SK-N-MC (cell line): ENCODE measurements at places on chromosomes 1 and 21.

DNA sequence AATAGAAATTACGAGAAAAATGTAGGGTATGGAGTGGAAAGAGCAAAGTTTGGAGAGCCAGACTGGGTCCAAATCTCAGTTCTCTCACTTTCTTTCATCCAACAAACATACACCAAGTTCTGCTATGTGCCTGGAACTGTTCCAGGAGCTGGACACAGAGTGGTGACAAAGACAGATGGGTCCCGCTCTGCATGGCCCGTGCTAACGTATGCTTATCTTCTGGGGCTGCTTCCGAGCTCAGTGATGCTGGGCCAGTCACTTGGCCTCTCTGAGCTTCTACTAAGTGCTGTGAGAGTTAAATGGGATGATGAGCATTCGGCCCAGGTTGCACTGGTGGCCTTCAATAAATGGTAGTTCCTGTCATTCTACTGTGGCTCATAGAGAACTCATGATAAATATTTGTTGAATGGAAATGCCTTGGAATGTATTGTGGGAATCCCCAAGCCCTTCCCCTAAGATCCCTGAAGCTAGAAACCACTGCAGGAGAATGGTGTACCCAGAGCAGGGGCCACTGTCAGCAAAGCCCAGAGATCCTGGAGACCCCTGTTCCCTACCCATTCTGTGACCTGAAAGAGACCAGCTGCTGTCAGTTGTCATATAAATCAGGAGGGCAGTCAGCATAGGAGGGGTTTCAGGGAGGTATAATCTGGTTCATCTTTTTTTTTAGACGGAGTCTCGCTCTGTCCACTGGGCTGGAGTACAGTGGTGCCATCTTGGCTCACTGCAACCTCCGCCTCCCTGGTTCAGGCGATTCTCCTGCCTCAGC is 3.8 kb downstream of the LEMD1 start:
- DNase-seq = no peak

DNA sequence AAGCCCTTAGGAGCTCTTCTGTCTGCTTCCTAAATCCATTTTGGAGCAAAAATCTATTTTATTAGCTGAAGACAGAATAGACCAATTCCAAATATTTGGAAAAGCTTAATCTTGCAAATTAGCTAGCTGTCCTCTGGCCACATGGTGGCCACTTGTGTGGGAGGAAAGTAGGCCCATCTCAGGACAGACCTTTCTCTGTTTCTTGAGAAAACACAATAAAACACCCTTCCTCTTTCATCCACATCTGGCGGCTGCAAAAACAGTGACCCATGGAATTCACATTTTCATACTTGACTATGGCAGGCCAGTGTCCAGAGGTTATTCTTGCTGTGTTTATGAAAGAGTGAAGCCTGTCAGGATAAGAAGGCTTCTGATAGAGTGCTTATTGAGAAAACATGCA is 275.6 kb downstream of the PLPP3 start:
- no peak for DNase-seq

DNA sequence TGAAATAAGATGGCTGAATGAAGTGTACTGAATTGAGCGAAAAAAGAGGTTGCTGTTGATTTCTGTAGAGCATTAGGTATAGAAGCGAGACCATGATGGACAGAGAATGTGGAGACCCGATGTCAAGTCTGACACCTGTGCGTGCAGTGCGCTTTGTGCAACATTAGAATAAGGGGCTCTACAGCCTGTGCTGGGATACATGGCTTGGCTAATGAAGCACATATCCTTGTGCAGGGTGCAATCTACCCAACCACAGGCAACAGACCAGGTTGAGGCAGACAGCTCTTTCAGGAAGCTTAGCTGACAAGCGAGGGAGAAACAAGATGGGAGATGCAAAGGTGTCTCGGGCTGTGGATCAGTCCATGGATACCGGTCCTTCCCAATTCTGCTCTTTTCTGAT is 18.9 kb downstream of the GPA33 start:
- DNase-seq = no peak

DNA sequence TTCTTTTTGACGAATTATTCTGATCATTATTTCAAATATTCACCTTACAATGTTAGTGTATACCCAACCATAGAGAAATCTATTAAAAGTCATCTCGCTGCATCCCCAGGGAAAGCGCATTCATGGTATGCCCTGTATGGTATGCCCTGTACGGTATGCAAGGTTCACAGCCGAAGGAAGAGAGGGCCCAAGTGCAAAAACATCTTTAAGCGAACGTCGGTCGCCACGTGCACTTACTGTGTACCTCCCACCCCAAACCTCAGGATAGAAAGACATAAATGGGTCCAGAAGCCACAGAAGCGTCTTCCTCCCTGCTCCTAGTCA is 14.4 kb downstream of the HLX start:
- DNase-seq = no peak

GRCh38 chr1:167171286-167171929 is 49.3 kb upstream of the POU2F1 start:
- DNase-seq = no peak

DNA sequence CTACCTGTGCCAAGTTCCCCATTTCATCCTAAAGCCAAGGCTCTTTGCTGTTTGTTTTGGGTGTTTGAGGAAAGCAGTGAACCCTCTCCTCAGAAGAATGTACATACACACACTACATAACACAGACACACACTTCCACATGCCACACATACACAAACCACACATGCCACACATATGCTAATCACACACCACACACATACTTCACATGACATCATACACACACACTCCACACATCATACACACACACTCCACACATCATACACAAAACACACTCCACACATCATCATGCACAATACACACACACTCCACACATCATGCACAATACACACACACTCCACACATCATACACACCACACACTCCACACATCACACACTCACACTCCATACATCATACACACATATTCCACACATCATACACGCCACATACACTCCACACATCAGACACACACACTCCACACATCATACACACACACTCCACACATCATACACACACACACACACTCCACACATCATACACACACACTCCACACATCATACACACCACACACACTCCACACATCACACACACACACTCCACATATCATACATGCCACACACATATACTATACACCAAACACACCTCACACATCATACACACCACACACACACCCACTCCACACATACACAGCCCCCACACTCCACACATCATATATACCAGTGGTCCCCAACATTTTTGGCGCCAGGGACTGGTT is 22.7 kb upstream of the ZNF436 start:
- DNase-seq = no peak

DNA sequence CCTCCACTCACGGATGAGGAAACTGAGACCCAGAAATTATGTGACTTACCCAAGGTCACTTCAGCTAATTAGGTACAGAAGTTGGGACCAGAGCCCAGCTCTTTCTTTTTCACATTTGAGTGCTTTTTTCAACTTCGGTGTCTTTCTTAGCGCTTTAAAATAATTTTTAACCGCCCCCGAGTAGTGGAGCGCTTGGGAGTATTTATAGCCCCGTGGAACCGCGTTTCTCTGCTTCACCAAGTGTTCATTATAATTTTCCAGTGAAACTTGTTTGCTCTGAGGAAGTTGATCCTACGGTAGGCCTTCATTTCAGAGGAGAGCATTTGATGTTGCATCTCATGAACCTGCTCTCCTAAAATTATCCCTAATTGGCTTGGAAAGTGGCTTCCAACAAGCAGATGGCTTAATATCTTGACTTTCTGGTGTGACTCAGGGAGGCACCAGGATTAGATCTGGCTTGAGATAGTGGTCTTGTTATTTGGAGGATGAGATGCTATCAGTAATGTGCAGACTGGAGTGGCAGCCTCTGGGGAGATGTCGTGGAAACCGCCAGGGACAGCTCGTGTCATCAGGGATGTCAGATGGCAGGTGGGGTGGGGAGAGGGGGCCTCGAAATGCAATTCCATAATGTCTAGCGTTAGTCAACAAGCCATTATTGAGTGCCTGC is 321.3 kb downstream of the CAMTA1 start:
- no peak for DNase-seq

GRCh38 chr1:214491468-214492146 is 59.8 kb downstream of the PTPN14 start:
- DNase-seq = no peak

DNA sequence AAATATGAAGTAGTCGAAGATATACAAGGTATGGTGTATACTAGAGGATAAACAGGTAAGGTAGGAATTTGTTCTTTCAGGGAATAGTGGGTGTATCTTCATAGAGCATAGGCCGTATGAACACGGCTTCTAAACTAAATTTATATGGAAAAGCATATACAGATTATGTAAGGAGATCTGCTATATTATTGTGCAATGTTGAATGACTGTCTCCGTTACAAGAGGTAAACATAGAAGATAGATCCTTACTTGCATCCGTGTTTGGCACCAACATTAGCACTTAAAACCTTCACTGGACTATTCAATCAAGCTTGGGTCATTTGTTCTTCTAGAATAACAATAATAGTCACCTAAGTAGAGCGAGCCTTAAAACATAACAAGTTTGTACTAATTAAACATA is 45.9 kb downstream of the CLEC20A start:
- no peak for DNase-seq

DNA sequence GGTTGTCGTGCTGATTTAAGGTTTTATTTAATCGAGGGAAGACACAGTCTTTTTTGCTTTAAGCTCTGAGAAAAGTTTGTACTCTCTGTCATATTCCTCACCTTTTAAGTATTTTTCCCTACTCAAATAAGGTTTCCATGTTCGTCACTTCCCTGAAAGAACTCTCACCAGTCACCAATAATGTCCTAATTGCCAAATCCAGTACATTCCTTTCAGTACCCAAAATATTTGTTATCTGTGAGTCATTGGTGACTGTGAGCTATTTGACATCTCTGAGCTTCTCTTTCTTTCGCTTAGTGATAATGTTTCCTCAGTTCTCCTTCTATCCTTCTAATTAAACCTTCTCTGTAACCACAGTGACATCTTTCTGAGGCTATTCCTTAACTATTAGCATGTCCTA is 874.2 kb upstream of the ADGRL2 start:
- no peak for DNase-seq
